ENCODE measurements at places on chromosomes 12 and 14.
A peak's percentile ranks its signal among the peaks of the same experiment; 100 is the strongest.

DNA sequence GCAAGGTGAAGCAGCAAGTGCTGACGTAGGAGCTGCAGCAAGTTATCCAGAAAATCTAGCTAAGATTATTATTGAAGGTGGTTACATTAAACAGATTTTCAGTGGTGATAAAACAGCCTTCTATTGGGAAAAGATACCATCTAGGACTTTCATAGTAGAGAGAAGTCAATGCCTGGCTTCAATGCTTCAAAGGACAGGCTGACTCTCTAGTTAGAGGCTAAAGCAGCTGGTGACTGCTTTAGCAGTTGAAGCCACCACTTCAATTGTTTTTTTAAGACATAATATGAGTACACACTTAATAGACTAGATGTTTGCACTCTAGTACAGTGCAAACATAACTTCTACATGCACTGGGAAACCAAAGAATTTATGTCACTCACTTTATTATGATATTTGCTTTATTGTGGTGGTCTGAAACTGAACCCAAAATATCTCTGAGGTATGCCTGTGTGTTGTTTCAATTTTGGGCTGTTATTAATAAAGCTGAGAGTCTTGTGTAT lies 1026.9 kb upstream of the FOXG1 start:
- H3K36me3 ChIP-seq: no peaks in the 10 kb centered on the region
- no peak overlapping the region for H3K4me3 ChIP-seq
- H3K27ac ChIP-seq: no peak overlapping the region
- no peak for DNase-seq

DNA sequence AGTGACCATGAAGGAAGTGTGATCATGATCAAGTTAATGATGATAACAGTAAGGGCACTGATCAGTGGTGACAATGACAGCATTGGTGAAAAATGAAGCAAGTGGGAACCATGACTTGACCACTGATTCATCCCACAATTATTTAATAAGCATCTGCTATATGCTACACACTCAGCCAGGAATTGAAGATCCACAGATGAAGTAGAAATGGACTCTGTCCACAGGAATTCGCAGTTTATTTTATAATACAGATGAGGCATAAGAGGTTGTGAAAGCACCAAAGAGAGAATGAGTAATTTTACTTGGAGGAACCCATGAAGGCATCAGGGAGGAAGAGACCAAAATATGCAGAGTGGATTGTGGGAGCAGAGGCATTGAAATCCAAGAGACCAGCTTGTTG lies 33.8 kb upstream of the SMUG1 start:
- peaks cover 12% of the 10 kb centered on the region for H3K4me1 ChIP-seq
- no peak for DNase-seq
- H3K27me3 ChIP-seq: peaks cover 6% of the 10 kb centered on the region
- H3K4me3 ChIP-seq: no peak overlapping the region
- no peaks in the 10 kb centered on the region for H3K36me3 ChIP-seq

DNA sequence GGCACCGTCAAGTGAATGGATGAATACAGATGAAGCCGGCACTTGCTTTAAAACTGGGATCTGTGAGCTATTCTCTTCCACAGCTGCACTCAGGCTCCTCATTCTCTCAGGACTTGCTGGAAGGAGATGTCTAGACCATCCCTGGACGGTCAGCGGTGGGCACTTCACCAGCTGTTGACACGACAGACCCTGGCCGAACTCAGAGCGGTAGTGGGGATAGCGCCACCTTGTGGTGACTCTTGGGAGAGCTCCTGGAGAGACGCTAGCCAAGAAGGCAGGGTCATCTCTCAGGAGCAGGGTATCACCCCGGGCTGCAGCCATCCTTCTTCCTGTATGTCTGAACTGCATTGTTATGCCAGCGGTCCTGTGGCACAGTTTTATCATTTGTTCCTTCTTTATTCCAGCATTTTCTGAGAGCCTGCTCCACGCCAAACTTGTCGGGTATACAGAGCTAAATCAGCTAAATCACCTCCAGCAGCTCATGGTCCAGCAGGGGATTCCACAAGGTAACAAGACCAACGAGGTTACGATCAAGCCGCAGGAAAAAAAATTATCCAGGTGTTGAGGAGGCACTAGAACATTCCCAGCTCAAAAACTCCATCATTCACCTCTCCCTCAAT lies 10.0 kb downstream of the WNT1 start:
- no peaks in the 10 kb centered on the region for H3K36me3 ChIP-seq
- H3K27me3 ChIP-seq: peaks cover 85% of the 10 kb centered on the region
- peak; percentile 46 for DNase-seq
- H3K4me3 ChIP-seq: no peak overlapping the region
- H3K27ac ChIP-seq: no peak overlapping the region
- peaks cover 27% of the 10 kb centered on the region for H3K4me1 ChIP-seq

DNA sequence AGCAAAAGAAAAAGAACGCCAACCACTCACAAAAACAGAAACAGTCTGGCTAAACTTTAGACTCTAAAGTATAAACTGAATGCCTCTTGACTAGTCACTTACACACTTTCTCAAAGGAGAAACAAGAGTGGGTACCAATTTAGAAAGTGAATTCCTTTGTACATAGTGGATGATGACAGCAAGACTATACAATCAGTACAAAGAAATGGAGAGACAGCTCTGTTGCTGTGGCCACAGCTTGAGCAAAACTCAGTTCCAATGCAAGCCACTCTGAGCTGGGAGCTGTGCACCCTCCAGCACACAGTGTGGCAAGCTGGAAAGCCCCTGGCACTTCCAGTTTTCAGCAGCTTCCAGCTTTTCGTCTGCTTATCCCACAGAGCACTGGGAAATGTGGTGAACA lies 21.7 kb downstream of the NT5DC3 start:
- DNase-seq: no peak
- peaks cover 2% of the 10 kb centered on the region for H3K36me3 ChIP-seq
- H3K27ac ChIP-seq: no peak overlapping the region
- no peaks in the 10 kb centered on the region for H3K4me1 ChIP-seq

DNA sequence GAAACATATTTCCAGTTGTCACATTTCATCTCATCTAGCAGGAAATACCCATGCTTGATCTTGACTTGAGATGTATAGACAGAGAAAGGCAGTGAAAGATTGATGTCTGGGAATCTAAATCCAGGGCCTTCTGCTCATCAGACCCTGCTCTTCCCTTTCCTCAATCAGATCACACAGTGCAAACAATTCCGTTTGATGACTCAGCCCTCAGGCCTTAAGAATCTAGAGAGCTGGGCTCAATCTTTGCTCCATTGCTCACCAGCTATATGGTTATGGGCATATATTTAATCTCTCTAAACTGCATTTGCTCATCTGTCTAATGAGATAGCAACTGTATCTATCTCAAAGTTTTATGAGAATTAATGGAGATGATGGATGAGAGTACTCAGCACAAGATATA lies 201.8 kb upstream of the CCDC196 start:
- no peak overlapping the region for H3K4me3 ChIP-seq
- no peaks in the 10 kb centered on the region for H3K4me1 ChIP-seq
- H3K27me3 ChIP-seq: no peaks in the 10 kb centered on the region
- H3K27ac ChIP-seq: no peak overlapping the region
- no peaks in the 10 kb centered on the region for H3K36me3 ChIP-seq
- DNase-seq: no peak

DNA sequence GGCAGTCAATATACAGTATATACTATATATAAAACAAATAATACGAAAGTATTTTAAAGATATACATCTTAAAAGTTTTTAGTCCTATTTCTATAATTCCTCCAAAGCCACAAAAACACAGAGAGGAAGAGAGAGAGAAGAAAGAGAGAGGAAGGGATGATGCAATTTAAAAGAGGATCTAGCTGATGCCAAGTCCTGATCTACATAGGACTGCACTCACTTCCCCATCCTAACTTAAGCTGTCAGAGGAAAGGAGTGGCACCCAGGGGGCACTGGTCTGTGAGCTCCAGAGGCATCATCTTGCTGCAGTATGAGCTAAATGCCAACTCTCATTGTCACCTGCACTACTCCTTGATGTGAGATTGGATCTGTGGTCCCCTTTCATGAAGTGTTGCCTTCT lies 95.8 kb downstream of the C12orf42 start:
- no peak overlapping the region for H3K4me3 ChIP-seq
- no peak overlapping the region for H3K27ac ChIP-seq
- no peaks in the 10 kb centered on the region for H3K4me1 ChIP-seq

GRCh38 chr12:91991399-91992187 lies 154.1 kb downstream of the BTG1 start:
- H3K27me3 ChIP-seq: no peaks in the 10 kb centered on the region
- no peak overlapping the region for H3K27ac ChIP-seq
- DNase-seq: peak; percentile 38
- no peaks in the 10 kb centered on the region for H3K36me3 ChIP-seq

DNA sequence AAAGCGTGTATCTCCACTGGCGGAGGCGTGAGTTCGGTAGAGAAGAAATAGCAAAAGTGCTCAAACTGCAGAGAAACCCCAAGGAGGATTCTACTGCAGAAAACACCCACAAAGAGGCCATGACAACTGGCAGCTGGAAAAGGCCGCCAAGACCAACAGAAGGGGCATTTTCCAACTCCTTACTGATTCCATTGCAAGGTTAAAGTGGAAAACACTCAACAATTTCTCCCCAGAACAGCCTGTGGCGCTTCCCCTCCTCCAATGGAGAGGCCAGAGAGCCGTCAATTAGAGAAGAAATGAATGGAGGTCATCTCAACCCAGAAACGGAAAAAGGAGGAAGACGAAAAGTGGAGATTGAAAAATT lies 618 bp upstream of the ANKRD52 start:
- peak overlapping the region; percentile 91 for H3K27ac ChIP-seq
- peaks cover 32% of the 10 kb centered on the region for H3K36me3 ChIP-seq
- H3K27me3 ChIP-seq: no peaks in the 10 kb centered on the region

Measured in muscle of leg (tissue), 16 donors.